ENCODE measurements at places on chromosomes 16 and 17. TPM values are rescaled to one million over a fixed set of nuclear protein-coding genes. Genes with fewer than 3 reads are reported as not detected.

The PAGR1 gene
- 45.2 TPM for total RNA-seq

The TUFM gene
- 50.2 TPM for total RNA-seq

The C16orf96 gene
- total RNA-seq = not detected

The FOXJ1 gene
- not detected for total RNA-seq

The PHOSPHO1 gene
- not detected for total RNA-seq

The KRT34 gene
- not detected for total RNA-seq

The CTNS gene
- total RNA-seq = 23.3 TPM

The ERBB2 gene
- total RNA-seq = 94.7 TPM

The DCAF7 gene
- 29.5 TPM for total RNA-seq

The ESRP2 gene
- total RNA-seq = 2.0 TPM

The SMTNL2 gene
- 2.8 TPM for total RNA-seq

The BEAN1 gene
- 0.28 TPM for total RNA-seq
